Renal cortical epithelial cell (primary cell): ENCODE measurements at places on chromosomes 3 and 15. TPM values are rescaled to one million over a fixed set of nuclear protein-coding genes. Genes with fewer than 3 reads are reported as not detected.
A peak's percentile ranks its signal among the peaks of the same experiment; 100 is the strongest.

SGO1 gene
- total RNA-seq, result 0.99 and 7.3 TPM in 2 replicates

CSTA gene
- not detected in 2 replicates for total RNA-seq

GRCh38 chr3:113018536-113019181 lies 27.9 kb downstream of the GTPBP8 start:
- DNase-seq, result peak; percentile 53

DNA sequence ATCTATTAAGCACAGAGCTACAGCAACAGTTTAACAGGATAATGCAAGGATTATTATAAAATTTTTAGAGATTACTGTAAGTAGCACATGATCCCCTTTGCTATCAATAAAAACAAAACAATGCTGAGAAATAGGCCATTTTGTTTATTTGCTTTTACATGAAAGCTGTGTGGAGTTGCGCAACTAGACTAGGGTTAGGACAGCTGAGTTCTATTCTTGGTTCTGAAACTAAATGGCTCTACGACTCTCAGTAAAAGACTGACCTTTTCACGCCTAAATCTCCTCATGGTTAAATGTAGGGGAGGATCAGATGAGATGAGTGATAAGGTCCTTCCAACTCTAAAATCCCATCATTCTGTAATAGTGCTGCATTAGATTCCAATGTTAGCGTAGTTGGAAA lies 25.0 kb downstream of the KCNMB2 start:
- peak; percentile 13 for DNase-seq

TOPBP1 gene
- 22.7 and 23.4 TPM in 2 replicates for total RNA-seq

GRCh38 chr15:45133561-45133920 lies 3.7 kb downstream of the DUOX1 start:
- no peak for DNase-seq

GREM1 gene
- total RNA-seq, result 4.2 and 9.7 TPM in 2 replicates

SLTM gene
- 37.5 and 124 TPM in 2 replicates for total RNA-seq

DNA sequence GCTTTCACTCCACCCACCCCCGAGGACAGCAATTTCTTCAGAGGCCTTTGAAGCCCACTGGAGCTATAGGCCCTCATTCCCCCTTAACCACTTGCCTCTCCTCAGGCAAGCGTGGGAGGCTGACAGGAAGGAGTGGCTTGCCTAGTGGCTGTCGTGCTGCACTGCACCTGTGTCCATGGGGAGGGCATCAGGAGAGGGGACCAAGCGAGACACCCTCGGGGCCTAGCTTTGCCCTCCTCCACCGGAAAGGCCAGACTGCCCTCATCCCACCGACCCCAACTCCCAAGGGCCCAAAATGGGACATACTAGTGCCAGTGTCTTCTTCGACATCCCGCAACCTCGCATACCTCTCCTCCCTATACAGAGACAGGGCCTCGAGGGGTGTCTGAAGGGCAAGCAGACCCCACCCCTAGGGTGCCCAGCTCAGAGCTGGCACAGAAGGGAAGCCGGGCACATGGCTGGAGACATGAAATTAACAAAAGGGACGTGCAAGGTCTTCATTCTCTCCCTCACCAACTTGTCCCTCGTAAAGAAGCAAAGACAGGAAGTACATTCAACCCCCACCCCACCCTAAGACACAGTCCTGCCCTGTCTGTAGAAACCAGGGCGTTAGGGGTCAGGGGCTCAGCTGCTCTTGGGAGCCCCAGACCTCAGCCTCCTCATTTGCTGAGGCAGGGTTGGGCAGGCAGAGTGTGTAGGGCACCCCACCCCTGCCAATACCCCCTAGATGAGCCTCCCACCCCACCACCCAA lies 24.3 kb downstream of the VIPR1 start:
- no peak for DNase-seq

DNA sequence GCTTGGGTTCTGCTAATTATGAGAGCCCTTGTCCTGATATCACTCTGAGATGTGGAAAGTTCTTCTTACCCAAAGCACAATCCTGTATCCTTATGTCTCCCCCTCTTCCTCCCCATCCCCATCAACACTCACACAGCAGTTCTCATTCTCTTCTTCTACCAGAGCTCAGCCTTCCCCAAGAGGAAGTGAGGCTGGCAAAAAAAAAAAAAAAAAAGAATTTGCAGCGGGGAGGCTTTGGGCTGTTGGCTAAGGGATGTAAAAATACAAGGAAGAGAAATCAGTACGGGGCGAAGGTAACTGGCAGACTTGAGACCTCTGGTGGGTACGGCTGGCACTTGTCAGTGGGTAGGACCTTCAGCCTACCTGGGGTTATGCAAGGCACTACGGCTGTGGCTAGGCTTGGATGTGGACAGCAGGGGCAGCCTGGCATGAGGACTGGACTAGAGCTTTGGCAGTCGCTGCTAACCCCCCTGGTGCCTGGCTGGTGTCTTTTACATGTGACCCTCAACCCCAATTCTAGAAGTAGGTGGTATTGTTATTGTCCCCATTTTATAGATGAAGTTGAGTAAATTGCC lies 5.4 kb downstream of the VIPR1 start:
- DNase-seq, result no peak

- no peak for DNase-seq
Measured at GRCh38 chr3:151852074-151852811, 21.2 kb upstream of the SUCNR1 start.

GRCh38 chr15:31598620-31599019 lies 272.0 kb downstream of the KLF13 start:
- DNase-seq, result peak; percentile 27

- peak; percentile 66 for DNase-seq
Measured at GRCh38 chr15:84638103-84638502, 16.0 kb downstream of the WDR73 start.

DNA sequence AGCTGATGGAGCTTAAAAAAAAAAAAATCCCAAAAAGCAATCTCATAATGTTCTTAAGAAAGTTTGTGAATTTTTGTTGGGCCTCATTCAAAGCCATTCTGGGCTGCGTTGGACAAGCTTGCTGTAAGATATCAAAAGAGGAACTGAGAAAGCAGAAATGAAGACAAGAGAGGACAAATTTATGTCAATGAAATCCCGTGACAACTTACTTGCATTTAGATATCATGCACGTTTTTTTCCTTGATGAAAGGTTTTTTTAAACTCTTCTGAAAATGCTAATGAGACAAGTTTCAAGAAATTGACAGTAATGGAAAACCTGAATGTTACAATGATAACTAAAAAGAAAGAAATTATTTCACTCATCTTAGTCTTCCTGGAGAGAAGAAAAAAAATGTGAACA lies 662.9 kb downstream of the SQOR start:
- no peak for DNase-seq

SLC12A8 gene
- 18.7 and 28.3 TPM in 2 replicates for total RNA-seq

ESYT3 gene
- 1.2 and 2.3 TPM in 2 replicates for total RNA-seq

CPNE9 gene
- not detected in 2 replicates for total RNA-seq

- DNase-seq, result peak; percentile 29
Measured at GRCh38 chr15:53872410-53872809, 105.8 kb upstream of the UNC13C start.

RETNLB gene
- not detected in 2 replicates for total RNA-seq

GRCh38 chr15:41502795-41503668 lies 9.4 kb downstream of the ITPKA start:
- DNase-seq, result no peak

DNA sequence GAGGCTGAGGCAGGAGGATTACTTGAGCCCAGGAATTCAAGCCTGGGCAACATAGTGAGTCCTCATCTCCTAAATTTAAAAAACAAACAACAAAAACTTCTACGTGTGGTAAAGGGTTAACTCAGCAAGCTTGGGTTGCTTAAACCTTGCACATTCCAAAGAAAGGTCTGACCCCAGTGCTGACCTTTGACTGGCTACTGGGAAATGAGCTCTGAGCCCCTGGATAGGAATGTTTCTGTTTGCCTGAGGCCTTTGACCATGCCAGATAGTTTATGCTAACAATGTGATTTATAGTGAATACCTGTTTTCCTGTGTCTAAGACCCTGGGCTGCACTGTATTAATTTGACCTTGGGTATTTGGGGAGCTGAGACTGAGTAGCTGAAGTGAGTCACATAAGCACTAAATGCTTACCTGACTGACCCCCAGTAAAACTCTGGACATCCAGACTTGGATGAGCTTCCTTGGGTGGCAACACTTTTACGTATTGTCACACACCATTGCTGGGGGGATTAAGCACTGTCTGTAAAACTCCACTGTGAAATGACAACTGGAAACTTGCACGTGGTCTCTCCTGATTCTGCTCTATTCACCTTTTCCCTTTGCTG lies 20.7 kb downstream of the TCAIM start:
- DNase-seq, result peak; percentile 90

GRCh38 chr3:158140396-158140795 lies 30.5 kb downstream of the RSRC1 start:
- no peak for DNase-seq

MRPL3 gene
- total RNA-seq, result 123 and 159 TPM in 2 replicates

SLC28A2 gene
- not detected in 2 replicates for total RNA-seq

- peak; percentile 86 for DNase-seq
Measured at GRCh38 chr3:111859974-111860859, 1.2 kb downstream of the PHLDB2 start.

ALPK3 gene
- total RNA-seq, result 16.0 and 79.8 TPM in 2 replicates

DNA sequence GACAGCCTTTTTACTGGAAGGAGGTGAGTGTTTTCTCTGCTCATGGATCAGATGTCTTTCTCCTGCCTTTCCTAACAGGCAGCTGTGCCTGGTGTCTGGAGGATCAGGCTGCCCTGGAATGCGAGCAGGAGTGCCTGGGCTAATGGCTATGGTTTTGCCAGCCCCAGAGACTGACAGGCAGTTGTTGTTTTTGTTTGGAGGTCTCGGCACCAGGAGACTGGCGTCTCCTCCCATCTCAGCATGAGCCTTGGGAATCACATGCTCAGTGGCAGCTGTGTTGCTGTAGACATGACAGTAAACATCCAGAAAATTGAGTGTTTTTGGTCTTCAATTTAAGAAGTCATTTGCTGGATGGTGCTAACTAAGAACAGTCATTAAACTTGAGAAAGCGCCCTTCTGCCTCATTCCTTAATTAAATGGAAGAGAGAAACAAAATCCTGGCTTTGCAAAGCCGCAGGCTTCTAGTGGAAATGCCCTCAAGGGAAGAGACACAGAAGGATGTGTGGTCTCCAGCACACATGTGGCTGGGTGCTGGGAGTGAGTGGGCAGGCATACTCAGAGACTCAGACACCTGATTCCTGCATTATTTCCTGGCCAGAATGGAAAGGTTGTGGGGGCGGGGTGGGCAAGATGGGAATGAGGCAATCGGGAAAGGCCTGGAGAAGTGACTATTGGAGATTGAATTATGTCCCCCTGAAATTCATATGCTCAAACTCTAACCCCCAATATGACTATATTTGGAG lies 97.0 kb upstream of the NMNAT3 start:
- peak; percentile 64 for DNase-seq

- no peak for DNase-seq
Measured at GRCh38 chr15:30030345-30030744, 52.4 kb upstream of the GOLGA8J start.

DNA sequence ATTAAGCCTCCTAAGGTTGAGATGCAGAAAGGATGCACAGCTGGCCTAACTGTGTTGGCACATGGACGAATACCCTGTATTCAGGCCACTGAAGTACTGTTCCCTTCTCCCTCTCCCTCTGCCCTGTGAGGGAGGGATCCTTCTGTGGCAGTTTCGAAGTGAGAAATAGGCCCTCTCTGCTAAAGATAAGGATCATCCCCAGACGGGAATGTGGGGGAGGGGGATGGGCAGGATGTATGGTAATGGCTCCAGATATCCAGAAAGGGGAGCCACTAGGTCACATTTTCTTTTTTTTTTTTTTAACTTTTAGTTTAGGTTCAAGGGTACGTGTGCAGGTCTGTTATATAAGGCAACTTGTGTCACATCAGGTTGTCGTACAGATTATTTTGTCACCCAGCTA lies 463.1 kb downstream of the TBL1XR1 start:
- no peak for DNase-seq

DNA sequence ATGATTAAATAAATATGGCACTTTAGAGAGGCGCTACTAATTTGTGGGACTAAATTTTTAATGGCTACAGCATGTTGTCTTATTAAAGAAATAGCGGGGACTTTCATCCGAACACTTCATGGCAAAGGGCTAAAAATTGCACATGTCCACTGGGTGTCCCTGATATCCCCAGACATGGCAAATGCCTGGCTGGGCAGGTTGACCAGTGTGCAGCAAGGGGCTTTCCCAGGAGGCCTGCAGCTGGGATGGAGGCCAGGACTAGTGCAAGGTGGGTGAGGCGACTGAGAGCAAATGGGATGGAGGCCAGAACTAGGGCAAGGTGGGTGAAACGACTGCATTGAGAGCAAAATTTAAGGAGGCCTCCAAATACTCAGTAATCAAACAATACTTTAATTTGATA lies 167.4 kb upstream of the SMAD3 start:
- DNase-seq, result no peak

DNA sequence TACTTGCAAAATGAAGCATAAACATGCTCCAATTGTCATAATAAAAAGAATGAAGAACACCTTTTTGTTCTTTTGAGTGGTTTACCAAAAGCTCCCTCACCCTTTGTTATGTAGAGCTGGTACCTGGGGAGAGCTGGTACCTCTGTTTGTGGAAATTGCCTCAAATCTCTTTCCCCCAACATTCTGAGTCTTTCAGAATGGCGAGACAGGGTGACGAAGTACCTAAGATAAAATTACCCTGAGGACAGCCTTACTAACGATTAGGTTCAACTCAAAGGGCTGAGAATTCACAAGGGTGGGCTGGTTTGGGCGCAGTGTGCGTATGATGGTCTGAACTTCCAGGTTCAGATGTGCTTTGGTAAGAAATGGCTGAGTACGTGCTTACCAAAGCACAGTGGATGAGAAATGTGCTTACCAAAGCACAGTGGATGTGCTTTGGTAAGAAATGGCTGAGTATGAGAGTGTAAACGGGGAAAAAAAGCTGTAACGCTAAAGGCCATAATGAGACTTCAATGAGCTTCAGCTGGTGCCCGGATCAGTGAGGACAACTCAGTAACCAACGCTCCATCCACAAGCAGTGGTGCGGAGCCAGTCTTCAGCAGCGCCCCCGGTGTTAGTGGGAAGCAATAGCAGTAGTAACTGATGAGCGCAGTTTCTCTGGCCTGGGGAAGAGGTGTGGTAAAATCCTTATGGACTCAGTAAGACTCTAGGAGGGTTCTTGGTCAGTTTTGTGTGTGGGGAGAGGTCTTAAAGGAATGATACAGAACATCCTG lies 72.3 kb upstream of the LRIG1 start:
- DNase-seq, result no peak

HYAL1 gene
- 7.3 and 22.8 TPM in 2 replicates for total RNA-seq

- no peak for DNase-seq
Measured at GRCh38 chr3:177484206-177484605, 286.9 kb upstream of the TBL1XR1 start.
